Stimulated activated CD4-positive, alpha-beta T cell treated with anti-CD3 and anti-CD28 coated beads, TNF-alpha, amount 100 ng/mL, for 24 hours (primary cell): ENCODE measurements at places on chromosomes 5 and 9.

DNA sequence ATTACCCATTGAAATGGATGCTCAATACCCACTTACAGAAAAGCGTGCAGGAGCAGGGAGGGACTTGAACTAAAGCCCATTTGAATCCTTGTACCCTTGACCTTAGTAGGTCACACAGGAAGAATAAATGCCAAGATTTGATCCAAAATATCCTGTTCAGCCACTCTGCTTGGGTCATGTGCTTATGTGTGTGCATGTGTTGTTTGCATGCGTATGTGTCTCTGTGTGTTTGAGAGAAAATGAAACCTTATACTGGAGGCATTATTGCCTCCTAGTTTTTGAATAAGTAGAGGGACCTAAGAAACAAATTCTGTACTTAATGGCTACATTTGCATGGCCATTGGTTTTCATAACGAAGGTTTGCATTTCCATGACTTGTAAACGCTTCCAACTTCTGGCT, 63.4 kb upstream of the TRIM32 start:
- DNase-seq = no peak

DNA sequence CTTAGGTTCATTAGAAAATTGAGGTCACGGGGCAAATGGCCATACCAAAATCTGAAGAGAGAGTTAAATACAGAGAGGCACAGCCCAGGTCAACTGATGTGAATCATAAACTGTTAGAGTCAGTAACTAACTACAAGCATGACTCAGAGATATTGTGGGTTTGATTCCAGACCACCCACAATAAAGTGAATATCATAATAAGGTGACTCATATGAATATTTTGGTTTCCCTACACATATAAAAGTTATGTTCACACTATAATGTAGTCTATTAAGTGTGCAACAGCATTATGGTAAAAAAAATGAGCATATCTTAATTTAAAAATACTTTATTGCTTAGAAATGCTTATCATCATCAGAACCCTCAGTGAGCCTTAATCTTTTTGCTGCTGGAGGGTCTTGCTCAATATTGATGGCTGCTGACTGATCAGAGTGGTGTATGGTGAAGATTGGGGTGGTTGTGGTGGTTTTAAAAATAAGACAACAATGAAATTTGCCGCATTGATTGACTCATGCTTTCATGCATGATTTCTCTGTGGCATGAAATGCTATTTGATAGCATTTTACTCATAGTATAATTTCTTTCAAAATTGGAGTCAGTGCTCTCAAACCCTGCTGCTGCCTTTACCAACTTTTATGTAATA, 53.1 kb upstream of the EDIL3 start:
- DNase-seq = no peak

- no peak for DNase-seq
These were observed 36.4 kb downstream of the SLC28A3 start for GRCh38 chr9:84304166-84304565.

DNA sequence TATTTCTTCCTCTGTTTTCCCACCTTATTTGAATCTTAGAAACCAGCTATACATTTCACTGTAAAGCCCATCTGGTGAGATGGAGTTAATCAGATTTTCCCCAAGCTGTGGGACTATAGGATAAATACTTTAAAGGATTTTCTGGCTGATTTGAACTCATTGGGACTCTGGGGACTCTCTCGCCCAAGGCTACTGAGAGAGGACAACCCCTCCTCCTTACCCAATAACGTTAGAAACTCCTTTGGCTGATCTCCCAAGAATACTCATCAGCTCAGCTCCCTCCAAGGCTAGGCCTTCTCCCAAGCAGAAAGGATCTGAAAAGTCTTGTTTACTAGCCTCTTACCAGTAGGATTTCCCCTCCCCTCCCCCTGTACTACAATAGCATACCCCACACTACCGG, 1.5 kb upstream of the GLRA1 start:
- DNase-seq = no peak

- DNase-seq = no peak
These were observed 13.7 kb downstream of the YIPF5 start for GRCh38 chr5:144156767-144157171.

GRCh38 chr9:86697213-86697612, 250.1 kb downstream of the GAS1 start:
- DNase-seq = no peak

GRCh38 chr5:1176473-1177391, 24.7 kb upstream of the SLC6A19 start:
- DNase-seq = no peak

GRCh38 chr5:114362197-114362976, 517 bp downstream of the KCNN2 start:
- DNase-seq = no peak

DNA sequence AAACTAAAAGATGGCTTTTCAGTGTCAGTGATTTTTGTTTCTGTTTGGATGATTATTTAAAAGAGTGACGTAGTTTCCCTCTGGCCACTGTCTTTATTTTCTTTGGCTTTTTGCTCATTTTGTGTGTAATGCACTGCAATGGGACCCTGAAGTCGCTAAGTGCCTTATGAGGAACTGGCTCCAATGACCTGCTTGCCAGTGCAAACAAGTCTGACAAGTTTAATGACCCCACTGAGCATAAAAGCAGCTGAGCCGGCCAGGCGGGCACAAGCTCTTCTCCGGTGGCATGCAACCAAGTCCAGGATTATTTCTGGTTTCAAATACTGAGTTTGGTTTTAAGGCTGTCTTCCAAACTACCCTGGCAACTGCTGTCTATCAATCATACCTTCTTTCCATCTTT, 15.6 kb upstream of the GNA14 start:
- DNase-seq = no peak

DNA sequence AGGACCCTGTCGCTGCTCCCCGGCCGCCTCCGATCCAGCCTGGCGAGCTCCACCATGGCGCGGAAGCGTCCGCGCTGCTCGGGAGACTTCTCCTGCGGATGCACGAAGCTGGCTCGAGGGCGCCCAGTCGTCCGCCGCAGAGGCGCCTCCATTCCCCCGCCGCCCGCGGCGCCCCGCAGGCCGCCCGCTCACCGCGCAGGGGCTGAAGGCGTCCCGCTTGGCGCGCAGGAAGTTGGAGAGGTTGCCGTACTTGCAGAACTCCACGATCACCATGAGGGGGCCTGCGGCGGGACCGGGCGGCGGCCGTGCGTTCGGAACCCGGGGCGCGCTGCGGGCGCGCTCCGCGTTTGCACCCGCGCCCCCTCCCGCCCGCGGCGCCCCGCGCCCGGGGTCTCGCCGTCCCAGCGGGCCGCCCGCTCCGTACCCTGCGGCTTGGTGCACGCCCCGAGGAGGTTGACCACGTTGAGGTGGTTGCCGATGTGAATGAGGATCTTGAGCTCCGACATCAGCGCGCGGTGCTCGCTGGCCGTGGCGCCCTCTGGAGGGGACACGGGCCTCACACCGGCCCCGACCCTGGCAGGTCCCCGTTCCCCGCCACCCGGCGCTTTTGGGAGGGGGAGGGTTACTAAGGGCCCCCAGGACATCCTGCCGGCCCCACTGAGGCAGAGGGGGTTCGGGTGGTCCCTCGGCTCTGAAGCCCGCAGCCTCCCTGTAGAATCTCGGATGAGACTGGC, 27.7 kb upstream of the SCGB3A1 start:
- peak; percentile 51 for DNase-seq

DNA sequence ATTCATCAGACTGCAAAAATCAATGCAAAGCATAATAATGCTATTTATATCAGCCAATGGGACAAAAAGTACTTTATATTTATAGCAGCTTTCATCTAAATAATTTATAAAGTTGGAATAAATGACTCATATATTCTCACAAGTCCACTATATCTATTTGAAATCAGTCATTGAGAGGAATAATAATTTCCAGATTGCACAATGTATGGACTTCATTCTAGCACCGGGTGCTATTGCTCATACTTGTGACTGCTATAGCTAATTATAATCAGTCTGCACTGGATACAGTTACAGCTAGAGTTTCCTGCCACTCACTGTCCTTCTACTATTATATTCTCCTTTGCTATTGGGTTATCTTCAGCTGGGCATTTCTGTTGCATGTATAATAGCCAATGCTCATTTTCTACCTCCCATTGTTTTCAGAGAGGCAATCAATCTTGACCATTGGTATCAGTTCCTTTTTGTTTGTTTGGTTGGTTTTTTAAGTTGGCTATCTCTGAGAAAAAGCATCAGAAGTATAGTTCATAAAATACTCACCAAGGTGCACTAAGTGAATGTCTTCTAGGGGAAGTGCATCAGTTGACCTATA, 1.9 kb downstream of the CDH18 start:
- no peak for DNase-seq

- no peak for DNase-seq
These were observed 146.9 kb upstream of the GNA14 start for GRCh38 chr9:77794985-77795384.

DNA sequence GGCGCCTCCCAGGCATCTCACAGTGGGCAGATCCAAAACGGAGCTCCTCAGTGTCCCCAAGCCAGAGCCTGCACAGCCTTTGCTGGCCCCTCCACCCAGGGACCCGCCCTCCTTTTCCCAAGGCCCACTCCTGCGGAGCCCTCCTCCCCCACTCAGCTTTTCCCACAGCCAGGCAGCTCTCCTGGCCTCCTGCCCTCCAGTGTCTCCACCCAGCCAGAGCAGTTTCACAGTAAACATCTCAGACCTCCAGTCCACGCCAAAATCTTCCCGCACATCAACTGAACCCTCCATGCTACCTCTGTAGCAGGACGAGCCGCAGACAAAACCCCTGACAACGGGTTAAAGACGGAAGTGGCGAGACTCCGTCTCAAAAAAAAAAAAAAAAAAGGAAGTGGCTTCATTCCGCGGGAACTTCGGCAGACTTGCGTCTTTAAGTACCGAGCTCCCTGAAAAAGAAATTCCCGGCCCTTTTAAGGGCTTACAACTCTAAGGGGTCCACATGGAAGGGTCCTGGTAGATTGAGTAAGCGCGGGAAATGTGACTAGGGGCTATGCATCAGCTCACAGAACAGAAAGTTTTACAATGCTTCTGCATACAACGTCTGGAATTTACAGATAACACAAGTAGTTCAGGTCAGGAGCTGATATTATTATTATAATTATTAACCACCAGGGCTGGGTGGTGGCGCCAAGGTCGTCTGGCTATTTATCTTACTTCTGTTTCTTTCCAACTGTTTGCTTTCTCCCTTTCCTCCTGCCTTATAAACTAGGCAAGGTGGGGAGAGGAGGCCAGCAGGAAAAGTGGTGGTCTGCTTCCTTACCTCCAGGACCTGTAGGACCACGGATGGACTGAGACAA, 11.4 kb upstream of the GRIN1 start:
- no peak for DNase-seq

GRCh38 chr5:93941897-93942296, 200.5 kb upstream of the POU5F2 start:
- DNase-seq = no peak

DNA sequence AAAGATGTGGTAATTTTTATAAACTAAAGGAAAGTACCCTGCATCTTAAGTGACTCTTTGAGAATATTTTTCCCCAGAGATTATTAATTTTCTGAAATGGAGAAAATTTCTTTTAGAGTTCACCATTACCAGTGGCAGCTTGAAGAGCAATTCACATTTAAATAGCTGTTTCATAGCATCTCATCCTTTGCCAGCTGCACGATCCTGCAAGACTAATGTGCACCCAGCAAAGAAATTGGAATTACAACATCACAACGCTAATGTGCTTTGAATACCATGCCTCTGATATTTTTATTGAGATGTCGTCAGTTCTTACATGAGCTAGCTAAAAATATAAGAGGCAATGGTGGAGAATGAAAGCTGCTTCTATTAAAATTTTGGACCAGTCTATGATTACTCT, 423.5 kb downstream of the TAF11L14 start:
- no peak for DNase-seq

DNA sequence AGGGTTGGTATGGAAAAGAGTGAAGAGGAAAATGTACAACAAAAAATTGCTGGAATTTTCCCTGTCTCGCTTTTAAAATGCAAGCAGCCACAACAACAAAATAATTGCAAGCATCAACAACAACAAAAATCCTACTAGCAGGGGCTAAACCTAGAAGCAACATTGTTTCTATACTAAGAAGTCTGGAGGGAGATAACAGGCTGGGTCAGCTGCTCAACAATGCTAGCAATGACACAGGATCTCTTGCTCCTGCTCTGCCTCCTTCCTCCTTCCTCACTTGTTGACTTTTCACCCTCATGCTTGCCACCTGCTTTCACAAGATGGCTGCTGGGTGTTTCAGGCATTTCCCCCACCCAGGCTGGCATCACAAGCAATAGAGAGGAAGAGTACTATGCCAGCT, 7.6 kb upstream of the AOPEP start:
- no peak for DNase-seq

- DNase-seq = no peak
These were observed 110.0 kb downstream of the PAM start for GRCh38 chr5:102865171-102865509.

DNA sequence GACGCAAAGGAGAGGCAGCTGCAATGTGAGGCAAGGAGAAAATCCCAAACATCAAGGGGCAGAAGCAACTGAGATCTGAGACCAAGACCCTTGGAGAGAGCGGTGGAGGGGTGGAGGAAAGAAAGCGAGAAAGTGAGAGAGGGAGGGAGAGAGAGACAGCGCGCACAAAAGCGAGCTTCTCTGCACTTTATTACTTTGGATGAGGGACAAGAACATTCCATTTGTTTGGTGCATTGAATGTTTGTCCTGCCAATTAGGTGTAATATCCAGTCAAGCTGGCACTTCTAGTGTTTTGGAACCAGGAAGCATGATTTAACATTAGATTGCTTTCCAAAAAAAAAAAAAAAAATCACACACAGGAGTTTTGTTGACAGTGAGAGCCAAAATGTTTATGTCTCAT, 1.4 kb downstream of the CAST start:
- no peak for DNase-seq

DNA sequence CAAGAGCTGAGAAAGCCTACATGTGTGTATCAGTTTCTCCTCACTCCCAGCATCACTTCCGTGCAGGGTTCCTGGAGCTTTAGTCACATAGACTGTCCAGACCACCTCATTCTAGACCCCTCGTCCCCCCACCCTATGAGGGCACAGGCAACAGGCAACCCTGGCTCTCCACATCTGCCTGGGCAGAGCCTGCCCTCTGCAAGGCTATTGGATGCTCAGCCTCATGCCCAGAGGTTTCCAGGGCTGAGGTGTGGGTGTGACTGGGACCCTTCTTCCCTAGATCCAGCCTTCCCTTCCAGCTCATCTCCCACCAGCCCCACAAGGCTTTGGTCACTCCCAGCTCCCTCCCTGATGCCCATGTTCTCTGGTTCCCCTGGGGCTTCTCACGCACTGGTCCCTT, 161.4 kb downstream of the PAX5 start:
- DNase-seq = no peak

GRCh38 chr5:54180630-54181031, 129.7 kb downstream of the ARL15 start:
- DNase-seq = no peak

- DNase-seq = no peak
These were observed 36.4 kb upstream of the SLC6A19 start for GRCh38 chr5:1164696-1165630.

GRCh38 chr9:107438211-107439031, 51.1 kb downstream of the KLF4 start:
- DNase-seq = no peak
